ENCODE measurements at places on chromosomes 7 and 10.

DNA sequence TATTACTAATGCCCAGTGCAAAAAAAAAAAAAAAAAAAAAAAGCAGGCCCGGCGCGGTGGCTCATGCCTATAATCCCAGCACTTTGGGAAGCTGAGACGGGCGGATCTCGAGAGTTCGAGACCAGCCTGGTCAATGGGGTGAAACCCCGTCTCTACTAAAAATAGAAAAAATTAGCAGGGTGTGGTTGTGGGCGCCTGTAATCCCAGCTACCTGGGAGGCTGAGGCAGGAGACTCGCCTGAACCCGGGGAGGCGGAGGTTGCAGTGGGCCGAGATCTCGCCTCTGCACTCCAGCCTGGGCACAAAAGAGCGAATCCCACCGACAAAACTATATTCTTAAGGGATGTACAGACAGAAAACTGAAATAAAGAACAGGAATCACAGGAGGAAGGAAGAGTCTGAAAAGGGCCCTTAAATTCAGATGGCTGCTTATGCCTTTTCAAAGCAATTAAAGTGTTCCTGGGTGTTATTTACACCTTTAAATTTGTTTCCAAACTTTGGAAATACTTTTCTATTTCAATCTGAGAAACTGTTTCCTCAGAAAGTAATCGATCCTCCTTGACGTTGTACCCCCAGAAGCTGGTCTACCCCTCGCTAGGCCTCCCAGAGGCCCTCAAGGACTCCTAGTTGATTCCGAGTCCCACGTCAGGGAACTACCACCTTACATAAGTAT, 2.0 kb upstream of the KMT2E start:
- peak; percentile 38 for DNase-seq

GRCh38 chr7:46524350-46524749, 603.3 kb upstream of the IGFBP3 start:
- no peak for DNase-seq

- no peak for DNase-seq
Measured at GRCh38 chr10:13971601-13972475, 358.9 kb downstream of the FRMD4A start.

DNA sequence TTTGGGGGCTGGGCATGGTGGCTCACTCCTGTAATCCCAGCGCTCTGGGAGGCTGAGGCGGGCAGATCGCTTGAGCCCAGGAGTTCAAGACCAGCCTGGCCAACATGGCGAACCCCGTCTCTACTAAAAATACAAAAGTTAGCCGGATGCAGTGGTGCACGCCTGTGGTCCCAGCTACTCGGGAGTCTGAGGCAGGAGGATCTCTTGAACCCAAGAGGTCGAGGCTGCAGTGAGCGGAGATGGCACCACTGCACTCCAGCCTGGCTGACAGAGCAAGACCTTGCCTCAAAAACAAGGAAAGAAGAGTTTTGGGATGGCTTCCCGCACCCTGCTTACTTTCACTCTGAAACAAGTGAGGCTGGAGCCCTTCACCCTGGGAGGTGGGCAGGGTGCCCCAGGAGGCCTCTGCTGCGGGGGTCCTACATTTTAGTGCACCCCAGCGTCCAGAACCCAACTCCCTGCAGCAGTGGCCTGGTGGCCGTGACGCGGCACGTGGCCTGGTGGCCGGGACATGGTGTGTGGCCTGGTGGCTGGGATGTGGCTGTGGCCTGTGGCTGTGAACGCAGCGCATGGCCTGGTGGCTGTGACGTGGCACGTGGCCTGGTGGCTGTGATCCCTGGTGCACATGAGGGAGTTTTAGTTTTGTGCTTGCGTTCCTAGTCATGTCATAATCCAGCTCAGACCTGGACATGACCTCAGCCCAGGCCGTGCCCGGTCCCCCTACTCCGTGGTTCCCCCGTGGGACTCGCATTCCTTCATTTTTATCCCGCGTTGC, 9.3 kb downstream of the KNDC1 start:
- DNase-seq = no peak

DNA sequence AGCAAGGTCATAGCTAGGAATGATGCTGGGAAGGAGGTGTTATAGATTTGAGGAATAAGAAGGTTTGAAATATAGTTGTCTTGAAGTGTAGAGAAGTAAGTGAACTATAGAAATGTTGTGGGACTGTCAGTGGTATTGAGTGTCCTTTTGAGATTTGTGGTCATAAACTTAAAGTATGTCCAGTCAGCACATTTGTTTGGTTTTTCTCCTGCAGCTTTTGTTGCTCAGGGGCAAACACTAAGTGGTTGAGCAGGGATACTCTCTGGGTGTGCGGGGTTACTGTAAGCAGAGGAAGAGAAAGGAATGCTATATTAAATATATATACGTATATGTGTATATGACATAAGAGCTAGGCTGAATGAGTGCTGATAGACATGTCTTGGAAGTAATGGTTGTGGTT, 67.1 kb downstream of the HECTD2 start:
- no peak for DNase-seq

DNA sequence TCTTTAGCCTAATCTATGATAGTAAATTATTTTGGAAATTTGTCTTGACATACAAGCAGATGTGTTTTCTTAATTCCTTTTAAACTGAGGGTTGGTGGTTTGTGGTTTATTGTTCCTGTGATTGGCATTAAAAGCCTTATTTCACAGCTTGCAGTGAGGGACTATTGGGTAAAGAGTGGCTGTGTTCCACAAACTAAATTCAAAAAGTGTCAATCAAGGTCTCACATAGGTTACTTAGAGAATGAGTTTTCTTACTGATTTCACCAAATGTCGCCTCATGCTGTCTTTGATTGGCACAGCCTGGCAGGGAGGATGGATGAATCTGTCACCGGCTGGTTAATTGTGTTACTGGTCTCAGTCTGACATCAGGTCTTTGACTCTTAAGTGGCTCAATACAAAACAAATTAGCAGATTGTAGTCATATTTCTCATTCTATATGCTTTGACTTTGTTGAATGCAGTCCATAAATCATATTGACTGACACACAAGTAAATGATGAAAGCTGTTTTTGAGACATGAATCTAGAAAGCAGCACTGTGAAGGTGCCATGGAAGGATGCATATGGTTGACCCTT, 66.8 kb upstream of the CYP26C1 start:
- peak; percentile 50 for DNase-seq

GRCh38 chr10:76582531-76582930, 1055.1 kb downstream of the KCNMA1 start:
- no peak for DNase-seq

DNA sequence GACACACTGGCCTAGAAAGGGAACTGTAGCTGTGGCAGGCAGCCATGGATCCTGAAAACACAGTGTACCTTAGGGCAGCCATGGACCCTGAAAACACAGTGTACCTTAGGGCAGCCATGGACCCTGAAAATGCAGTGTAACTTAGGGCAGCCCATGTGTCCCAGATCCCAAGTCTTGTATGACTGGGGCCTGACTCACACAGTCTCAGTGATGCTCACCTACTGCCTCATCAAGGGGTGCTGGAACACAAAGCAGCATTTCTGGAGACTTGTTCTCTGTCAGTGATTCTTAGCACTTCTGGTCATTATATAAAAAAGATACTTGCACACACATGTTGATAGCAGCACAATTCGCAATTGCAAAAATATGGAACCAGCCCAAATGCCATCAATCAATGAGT, 70.2 kb upstream of the LAMB4 start:
- DNase-seq = no peak

GRCh38 chr10:8908013-8908412, 853.5 kb downstream of the GATA3 start:
- no peak for DNase-seq

DNA sequence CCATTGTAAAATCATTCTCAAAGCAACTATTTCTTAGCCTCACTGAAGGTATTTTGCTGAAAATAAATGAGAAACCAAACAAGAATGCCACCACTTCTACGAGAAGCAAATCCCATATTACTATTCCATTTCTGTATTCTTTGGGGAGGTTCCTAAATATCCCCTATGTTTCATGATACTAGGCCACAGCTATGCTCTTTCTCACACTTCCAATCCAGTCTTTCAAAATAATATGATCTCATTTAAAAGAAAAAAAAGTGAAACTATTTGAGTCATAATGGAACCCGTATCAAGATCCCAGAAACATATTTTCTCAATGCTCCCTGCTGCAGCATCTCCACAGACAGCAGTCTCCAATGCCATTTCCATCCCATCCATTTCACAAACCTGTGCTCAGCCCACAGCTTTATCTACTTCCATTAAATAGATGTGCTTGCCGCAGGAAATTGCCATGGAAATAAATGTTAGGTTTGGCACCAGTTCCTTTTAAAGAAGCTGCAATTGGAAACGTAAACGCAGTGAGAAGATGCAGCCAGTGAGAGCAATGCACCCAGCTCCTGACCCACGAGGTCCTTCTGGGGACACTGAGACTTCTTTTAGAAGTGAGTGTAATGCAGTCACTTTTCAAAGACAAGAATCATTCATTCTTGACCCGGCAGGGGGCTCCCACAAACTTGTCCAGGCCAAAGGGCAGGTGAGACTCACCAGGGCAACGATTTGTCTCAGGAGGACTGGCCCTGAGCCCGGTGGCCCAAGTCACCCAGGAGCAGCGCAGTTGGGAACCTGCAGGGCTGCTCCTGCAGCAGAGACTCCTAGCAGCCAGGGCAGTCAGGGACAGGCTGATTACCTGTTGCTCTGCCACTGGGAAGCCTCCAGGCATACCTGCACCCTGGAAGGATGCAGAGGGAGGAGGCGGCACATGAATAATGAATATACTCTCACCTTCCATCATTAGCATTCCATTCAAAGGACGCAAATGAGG, 99.6 kb downstream of the C10orf90 start:
- DNase-seq = no peak

DNA sequence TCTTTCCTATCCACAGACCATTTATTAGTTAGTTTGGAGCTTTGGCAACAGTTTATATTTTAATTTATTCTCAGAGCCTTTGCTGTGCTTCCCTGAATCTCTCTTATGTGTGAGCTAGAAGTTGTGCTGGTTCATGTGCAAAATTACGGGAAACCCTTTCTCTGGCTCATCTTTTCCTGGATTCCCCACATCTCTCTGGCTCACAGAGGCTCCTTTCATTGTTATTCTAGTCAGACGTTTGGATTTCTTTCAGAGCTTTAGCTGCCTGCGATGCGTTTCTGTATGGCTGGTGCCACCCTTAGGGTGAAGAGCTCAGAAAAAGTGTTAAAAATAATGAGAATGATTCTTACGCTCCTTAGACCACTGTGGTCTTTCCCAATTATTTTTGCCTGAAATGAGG, 53.3 kb downstream of the TPST1 start:
- no peak for DNase-seq

GRCh38 chr10:85600026-85600743, 766.4 kb downstream of the GRID1 start:
- no peak for DNase-seq

DNA sequence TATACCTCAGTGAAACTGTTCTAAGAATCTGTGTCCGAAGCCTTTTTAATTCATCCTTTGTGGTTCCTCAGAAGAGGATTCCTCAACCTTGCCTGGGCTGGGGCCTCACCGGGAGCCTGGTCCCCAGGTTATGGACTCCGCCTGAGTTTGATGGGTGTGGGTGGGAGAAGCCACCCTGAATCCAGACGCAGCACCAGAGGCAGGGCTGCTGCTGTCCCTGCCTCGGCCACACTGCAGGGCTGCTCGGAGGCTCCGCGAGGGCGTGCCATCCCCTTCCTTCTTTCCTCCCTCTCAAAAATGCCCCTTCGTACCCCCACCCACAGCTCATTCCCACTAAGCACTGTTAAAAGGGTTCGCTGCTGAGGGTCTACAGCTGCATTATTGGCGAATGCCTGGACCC, 146.3 kb downstream of the ADARB2 start:
- DNase-seq = no peak

DNA sequence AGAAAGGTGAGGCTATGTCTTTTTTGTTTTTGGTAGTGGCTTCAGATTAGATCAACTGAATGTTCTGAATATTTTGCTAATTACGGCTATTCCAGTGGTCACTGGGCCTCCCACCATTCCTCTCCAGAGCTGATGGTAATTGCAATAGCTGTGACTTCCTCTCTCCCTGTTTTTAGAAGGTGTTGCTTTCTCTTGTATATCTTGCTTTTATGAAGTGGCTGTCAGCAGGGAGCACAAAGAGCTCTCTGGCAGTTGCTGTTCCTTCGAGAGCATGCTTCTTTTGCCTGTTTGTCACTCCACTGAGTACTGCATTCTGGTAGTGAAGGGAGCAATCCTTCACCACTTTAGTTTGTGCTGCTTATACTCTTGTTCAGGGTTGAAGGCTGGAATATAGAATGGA, 133.3 kb downstream of the EXOC4 start:
- no peak for DNase-seq

GRCh38 chr10:48758411-48758810, 73.7 kb downstream of the WDFY4 start:
- DNase-seq = peak; percentile 43

DNA sequence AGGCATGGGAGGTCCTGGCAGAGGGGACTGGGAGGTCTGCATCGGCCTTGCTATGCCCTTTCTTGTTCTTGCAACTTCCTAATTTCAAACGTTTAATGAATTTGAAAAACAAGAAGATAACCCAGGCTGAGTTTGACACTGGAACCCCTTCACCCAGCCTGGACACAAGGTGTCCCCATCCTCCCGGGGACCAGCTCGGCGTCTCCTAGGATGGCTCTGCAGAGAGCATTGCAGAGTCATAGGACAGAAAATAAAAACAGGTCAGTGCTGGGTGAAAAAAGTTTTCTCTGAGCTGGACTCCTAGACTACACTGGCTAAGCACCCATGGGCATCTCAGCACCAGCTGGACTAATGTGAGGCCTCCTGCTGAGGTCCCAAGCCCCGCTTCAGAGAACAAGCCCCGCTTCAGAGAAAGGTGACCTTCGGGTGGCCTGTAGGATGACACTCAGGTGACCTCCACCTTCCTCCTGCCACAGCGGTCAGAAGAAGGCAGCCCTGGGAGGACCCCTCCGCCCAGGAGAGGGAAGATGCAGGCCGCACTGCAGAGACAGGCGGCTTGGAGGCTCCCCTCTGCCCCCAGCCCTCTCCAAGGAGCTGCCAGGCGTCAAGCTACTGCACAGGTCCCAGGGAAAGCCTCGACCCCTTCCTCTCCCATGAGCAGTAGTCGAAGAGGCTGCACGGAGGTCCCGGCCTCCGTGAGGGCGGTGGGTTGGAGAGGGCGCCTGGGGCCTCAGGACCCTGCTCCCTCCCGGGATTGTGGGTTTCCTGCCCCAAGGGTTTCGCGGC, 9.3 kb upstream of the UNCX start:
- DNase-seq = peak; percentile 79

All from NB4 (cell line).